Cortex of kidney (tissue), 1 donor: ENCODE measurements at places on chromosomes 6 and 20.

DNA sequence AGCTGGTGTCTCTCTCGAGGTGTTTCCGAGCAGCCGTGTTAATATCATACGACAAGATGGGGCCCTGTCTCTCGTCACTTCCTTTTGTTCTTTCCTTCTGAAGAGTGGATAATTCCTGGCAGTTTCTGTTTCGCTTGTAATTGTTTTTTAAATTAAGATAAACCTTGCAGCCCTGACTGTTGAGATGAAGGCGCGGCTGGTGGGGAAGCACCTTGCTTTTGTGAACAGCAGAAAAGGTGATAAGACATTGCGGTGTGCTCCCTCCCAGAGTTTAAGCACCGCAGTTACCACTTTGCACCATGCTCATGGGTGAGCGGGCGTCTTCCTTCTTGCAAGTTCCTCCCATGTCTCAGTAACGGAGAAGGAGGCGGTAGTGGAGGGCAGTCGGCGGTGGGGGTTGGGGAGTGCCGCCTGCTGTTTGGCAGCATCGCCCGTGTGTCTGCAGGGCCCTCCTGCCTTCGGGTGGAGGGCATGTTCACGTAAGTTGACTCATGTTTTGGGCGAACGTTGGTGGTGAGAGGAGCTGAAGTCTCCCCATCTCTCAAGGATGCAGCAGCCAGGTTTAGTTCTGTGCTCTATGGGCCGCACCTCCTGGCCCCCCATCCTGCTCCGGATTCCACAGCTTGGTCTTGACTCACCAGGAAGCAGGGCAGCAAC, 345.9 kb downstream of the TAF4 start:
- no peak for DNase-seq

DNA sequence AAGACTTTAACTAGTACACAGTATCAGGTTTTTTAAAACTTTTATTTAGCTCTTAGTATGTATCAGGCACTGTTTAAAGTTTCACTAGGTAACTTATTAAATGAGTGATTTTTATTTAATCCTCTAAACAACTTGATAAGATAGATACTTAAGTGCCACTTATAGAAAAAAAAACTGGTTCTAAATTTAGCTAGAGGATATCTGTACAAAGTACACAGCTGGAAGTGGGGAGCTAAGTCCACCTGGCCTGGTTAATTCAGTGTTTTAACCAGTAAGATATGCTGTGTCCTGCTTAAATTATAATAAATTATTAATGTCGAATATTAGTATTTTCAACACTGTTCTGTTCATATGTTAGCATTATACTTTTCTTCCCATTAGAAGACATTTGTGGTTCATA, 37.5 kb downstream of the SYCP2 start:
- no peak for DNase-seq

GRCh38 chr6:25576919-25577318, 75.1 kb upstream of the SCGN start:
- no peak for DNase-seq

GRCh38 chr20:44113618-44114376, 73.2 kb downstream of the JPH2 start:
- DNase-seq: no peak

DNA sequence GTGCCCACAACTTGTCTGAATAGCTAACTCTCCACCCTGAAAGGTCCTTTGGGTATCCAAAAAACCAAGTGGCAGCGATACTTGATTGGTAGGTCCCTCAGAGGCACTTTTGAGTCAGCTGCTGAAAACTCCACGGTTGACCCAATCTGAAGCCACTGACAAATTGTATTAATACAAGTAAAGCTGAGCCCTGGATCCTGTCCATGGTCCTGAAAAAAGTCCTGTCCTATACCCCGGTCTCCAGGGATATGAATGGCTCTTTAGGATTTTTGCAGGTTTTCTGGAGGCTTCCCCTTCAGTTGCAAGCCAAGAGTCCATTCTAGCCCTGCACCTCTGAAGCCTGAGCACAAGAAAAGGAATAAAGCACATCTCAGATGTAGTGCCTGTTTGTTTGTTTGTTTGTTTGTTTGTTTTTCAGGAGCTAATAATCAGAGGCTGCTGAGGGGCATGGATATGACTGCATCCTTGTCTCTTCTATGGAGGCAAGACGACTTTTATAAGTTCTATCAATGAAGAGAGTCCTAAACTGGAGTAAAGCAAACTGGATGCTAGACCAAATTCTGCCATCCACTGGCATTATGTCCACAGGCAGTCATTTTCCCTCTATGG, 1.7 kb upstream of the SLC12A5 start:
- no peak for DNase-seq

GRCh38 chr20:8043687-8044282, 24.2 kb upstream of the TMX4 start:
- no peak for DNase-seq

GRCh38 chr6:41921712-41921998, 356 bp downstream of the BYSL start:
- no peak for DNase-seq

GRCh38 chr6:75572072-75572471, 29.6 kb upstream of the SENP6 start:
- DNase-seq: no peak
